ENCODE measurements at places on chromosomes 1 and 21.
A peak's percentile ranks its signal among the peaks of the same experiment; 100 is the strongest.

- no peak overlapping the region for H3K27ac ChIP-seq
- H3K36me3 ChIP-seq = no peaks in the 10 kb centered on the region
- H3K4me1 ChIP-seq = no peaks in the 10 kb centered on the region
Measured at GRCh38 chr1:190688096-190688495, 210.4 kb upstream of the BRINP3 start.

- peak overlapping the region; percentile 99 for H3K27ac ChIP-seq
- H3K27me3 ChIP-seq = no peaks in the 10 kb centered on the region
- H3K36me3 ChIP-seq = peaks cover 43% of the 10 kb centered on the region
- DNase-seq = no peak
Measured at GRCh38 chr1:155309423-155310021, 856 bp downstream of the FDPS start.

- peaks cover 13% of the 10 kb centered on the region for H3K36me3 ChIP-seq
- H3K4me1 ChIP-seq = no peaks in the 10 kb centered on the region
- DNase-seq = no peak
- no peak overlapping the region for H3K4me3 ChIP-seq
Measured at GRCh38 chr1:228342627-228343190, 63.9 kb downstream of the TRIM11 start.

GRCh38 chr1:208542309-208542708 is 298.1 kb upstream of the PLXNA2 start:
- H3K4me1 ChIP-seq = no peaks in the 10 kb centered on the region
- H3K4me3 ChIP-seq = no peak overlapping the region
- H3K27ac ChIP-seq = no peak overlapping the region
- H3K36me3 ChIP-seq = no peaks in the 10 kb centered on the region
- H3K27me3 ChIP-seq = peaks cover 8% of the 10 kb centered on the region

- peaks cover 2% of the 10 kb centered on the region for H3K36me3 ChIP-seq
- H3K4me1 ChIP-seq = no peaks in the 10 kb centered on the region
- no peak overlapping the region for H3K4me3 ChIP-seq
- no peaks in the 10 kb centered on the region for H3K27me3 ChIP-seq
Measured at GRCh38 chr1:194024659-194025058, 838.2 kb upstream of the B3GALT2 start.

GRCh38 chr1:65505547-65506300 is 85.3 kb downstream of the LEPR start:
- H3K4me1 ChIP-seq = no peaks in the 10 kb centered on the region
- H3K4me3 ChIP-seq = no peak overlapping the region
- H3K36me3 ChIP-seq = no peaks in the 10 kb centered on the region
- no peak overlapping the region for H3K27ac ChIP-seq
- no peaks in the 10 kb centered on the region for H3K27me3 ChIP-seq
- DNase-seq = no peak

DNA sequence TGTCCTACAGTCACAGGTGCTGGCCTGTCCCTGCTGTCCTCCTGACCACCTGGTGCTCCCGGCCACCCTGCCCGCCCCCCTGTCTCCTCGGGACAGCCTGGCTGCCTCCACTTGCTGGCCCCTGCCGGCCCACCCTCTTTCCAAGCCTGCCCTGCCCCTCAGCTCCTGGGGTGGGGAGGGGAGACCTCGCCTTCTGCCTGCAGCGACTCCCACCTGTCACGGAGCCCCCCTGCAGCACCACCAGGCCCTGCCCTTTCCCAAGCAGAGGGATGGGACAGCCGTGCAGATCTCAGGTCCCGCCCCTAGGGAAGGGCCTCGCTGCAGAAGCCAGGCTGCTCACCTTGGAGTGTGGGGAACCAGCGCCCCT is 7.5 kb downstream of the LRRC3 start:
- no peaks in the 10 kb centered on the region for H3K4me1 ChIP-seq
- no peak for DNase-seq
- H3K4me3 ChIP-seq = no peak overlapping the region
- H3K27ac ChIP-seq = no peak overlapping the region
- no peaks in the 10 kb centered on the region for H3K36me3 ChIP-seq

Data from activated naive CD8-positive, alpha-beta T cell treated with anti-CD3 and anti-CD28 coated beads for 36 hours (primary cell).